ENCODE measurements at places on chromosomes 6 and 20.

DNA sequence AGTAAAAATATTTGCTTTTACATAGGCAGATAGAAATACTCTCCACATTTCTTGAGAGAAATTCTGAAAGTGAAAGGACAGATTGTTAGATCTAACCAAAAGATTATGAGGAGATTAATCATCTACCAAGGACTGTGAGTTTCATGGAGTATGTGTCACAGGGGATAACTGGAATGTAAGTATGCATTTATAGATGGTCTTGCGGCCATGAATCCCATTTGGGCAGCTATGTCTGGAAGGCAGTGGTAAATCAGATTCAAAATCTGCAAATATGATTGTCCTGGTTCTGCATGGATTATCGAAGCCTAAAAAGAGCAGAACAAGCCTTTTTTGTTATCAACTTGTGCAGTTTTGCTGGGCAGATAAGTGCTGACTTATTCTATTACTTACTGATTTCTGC lies 293.8 kb downstream of the RFPL4B start:
- DNase-seq: peak; percentile 87

- no peak for DNase-seq
Observed at GRCh38 chr6:107871016-107871415, 46.9 kb upstream of the SCML4 start.

GRCh38 chr6:119986934-119987549 lies 637.5 kb upstream of the MAN1A1 start:
- DNase-seq: no peak

DNA sequence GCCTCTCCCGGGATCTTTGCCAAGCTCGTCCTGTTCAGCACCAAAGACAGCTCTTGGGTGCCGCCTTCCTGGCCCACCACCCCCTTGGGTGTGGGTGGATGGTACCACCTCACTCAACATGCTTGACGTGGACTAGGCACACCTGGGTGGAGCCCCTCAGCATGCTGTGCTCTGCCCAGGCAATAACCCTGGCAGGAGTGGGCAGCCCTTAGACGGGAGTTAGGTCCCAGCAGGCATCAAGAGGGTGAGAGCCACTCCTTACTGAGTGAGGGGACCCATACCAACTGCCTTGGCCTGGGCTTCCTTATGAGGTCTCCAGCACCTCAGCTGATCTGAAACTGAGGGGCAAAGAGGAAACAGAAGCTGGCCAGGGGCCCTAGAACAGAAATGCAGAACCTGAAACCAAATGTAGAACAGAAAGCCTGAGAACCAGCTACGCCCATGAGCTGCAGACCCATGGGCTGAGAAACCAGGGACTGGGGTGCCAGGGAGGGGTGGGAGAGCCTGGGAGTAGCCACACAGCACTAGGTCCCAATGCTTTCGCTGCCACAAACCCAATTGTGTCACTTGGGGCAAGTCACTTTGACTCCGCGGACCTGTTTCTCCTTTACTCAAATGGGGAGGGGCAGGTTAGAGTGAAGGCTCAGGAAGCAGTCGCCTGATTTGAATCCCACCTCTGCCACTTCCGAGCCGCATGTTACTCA lies 2.0 kb downstream of the FGD2 start:
- no peak for DNase-seq

GRCh38 chr6:111874025-111874415 lies 768 bp upstream of the FYN start:
- DNase-seq: peak; percentile 33

GRCh38 chr20:41063442-41063841 lies 34.8 kb downstream of the TOP1 start:
- DNase-seq: peak; percentile 22

Measured in RPMI7951 (cell line).